ENCODE measurements at places on chromosomes 11 and 22. TPM values are rescaled to one million over a fixed set of nuclear protein-coding genes. Genes with fewer than 3 reads are reported as not detected.

Gene MMP8
- not detected for total RNA-seq

Gene C1QTNF4
- not detected for total RNA-seq

Gene RAB39A
- 3.3 TPM for total RNA-seq

Gene OR5B3
- not detected for total RNA-seq

Gene LRRC10B
- total RNA-seq: 0.23 TPM

Gene YWHAH
- 138 TPM for total RNA-seq

Gene STK33
- total RNA-seq: 3.9 TPM

Gene LRRC51
- 13.4 TPM for total RNA-seq

Gene IGHMBP2
- 27.8 TPM for total RNA-seq

Gene IL17RA
- total RNA-seq: 11.7 TPM

Gene SYT12
- 0.62 TPM for total RNA-seq

Gene YPEL4
- not detected for total RNA-seq

Gene TEX54
- total RNA-seq: not detected

Gene ABCC8
- total RNA-seq: 0.18 TPM

Gene ZNF70
- total RNA-seq: 3.2 TPM

Gene LINC01488
- total RNA-seq: not detected

Gene CXCR5
- total RNA-seq: not detected

Gene GAB4
- not detected for total RNA-seq

Gene OR8G5
- total RNA-seq: not detected

Gene RASGRP2
- total RNA-seq: 3.7 TPM

Gene SGSM1
- total RNA-seq: 1.6 TPM

Gene HINFP
- total RNA-seq: 52.7 TPM

Gene UBQLNL
- 0.72 TPM for total RNA-seq

Gene MUC2
- 0.08 TPM for total RNA-seq

Gene DCDC1
- not detected for total RNA-seq

Gene CHKB
- 43.5 TPM for total RNA-seq

Gene LIF
- total RNA-seq: 34.4 TPM

Gene LRRC74B
- not detected for total RNA-seq

Gene HORMAD2
- not detected for total RNA-seq

Gene PLEKHA7
- total RNA-seq: 11.6 TPM

Gene EXPH5
- total RNA-seq: 0.85 TPM

Gene CCDC73
- total RNA-seq: not detected

Gene MS4A6A
- not detected for total RNA-seq

Gene RCOR2
- 10.2 TPM for total RNA-seq

Gene GAS2
- total RNA-seq: 0.87 TPM

Gene GGT5
- 3.6 TPM for total RNA-seq

Gene LTBP3
- total RNA-seq: 133 TPM

Gene APOL5
- not detected for total RNA-seq

Gene TNNI2
- 0.46 TPM for total RNA-seq

Gene NUP50
- total RNA-seq: 52.1 TPM

Gene ART5
- 12.8 TPM for total RNA-seq

Gene LMO2
- total RNA-seq: 0.64 TPM

Gene PATE2
- total RNA-seq: 0.18 TPM

Measured in Panc1 (cell line).